ENCODE measurements at places on chromosomes 1 and 21.

DNA sequence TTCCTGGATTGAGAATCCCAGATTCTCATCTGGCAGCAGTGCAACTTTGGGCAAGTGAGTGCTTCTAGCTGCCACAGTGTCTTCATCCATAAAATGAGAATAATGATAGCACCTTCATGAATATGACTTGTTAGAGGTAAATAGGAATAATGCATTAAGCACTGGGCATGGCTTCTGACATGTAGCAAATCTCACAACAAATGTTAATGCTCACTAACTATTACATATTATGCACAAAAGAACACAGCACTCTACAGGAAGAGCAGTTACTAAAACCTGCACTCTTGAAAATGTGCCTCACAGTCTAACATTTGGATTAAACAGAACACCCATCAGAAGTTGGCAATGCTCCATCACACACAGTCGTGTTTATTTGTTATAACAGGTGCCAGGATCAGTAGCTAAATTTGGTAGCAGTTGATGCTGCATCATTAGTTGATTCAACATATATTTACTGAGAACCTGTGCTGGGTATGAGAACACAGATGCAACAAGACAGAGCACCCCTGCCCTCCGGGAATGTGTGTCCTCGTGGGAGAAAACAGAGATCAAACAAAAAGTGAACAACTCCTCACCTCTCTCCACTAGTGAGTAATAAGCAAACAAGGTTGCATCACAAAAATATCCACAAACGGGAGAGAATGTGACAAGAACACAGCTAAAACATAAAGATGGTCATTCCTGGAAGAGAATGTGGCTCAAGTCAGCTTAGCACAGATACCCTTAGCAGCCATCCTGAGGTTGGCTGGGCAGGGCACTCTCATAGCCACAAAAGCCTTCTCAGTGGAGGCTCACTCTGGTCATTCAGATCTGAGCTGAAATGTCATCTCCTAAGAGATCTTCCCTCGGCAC lies 26.2 kb upstream of the LBR start:
- DNase-seq = no peak

- no peak for DNase-seq
Observed at GRCh38 chr1:201363467-201363866, 14.0 kb downstream of the TNNT2 start.

DNA sequence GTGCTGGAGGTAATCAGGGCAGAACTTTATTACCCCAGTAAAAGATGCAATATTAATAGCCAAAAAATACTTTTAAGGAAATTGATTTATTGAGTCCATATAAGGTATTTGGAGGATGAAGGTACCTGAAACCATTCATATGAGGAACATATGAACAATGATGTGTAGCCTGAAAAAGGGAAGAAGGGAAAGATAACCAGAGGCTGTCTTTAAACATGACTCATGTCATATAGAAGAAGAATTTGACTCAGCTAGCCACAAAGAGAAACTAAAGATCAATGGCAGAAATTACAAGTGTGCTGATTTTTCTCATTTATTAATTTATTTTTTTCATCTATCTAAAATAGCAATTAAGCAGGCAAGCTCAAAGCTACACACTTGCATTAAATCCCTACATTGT lies 136.2 kb upstream of the DUSP10 start:
- no peak for DNase-seq

DNA sequence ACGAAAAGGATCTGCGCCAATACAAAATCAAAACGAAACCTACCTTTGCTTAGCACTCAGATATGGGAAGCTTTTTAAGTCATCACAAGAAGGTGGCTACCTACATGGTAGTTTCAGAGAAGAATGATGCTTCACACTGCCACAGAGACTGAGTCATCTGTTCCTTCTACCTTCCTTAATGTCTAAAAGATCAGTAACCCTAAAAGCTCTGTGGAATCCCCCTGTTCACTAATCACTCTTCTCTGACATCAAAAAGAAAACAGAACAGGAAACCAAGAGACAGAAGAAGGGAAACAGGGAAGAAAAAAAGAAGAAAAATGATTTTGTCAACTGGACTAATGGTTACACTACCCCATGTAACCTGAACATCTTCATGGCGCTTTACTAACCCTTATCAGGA lies 177.2 kb downstream of the SMYD3 start:
- no peak for DNase-seq

- no peak for DNase-seq
Observed at GRCh38 chr21:39315603-39316445, 2.4 kb upstream of the BRWD1 start.
